Esophagus squamous epithelium (tissue), 5 donors: ENCODE measurements at places on chromosomes 16 and 17.

DNA sequence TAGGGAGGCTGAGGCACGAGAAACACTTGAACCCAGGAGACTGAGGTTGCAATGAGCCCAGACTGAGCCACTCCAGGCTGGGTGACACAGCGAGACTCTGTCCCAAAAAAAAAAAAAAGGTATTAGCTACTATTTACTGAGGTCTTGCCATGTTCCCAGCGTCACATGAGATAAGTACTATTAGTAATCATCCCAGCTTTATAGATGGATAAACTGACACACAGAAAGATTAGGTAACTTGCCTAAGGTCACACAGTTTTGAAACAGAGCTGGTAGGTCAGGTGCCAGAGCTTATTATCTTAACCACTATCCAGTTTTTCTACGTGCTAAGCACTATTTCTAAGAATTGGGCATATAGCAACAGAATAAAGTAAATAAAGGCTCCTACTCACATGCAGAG, 51.6 kb downstream of the TEX14 start:
- DNase-seq = no peak

- no peak for DNase-seq
Observed at GRCh38 chr16:71811261-71811803, 2.7 kb upstream of the AP1G1 start.

- no peak for DNase-seq
Observed at GRCh38 chr17:50557630-50558029, 2.9 kb upstream of the CACNA1G start.

DNA sequence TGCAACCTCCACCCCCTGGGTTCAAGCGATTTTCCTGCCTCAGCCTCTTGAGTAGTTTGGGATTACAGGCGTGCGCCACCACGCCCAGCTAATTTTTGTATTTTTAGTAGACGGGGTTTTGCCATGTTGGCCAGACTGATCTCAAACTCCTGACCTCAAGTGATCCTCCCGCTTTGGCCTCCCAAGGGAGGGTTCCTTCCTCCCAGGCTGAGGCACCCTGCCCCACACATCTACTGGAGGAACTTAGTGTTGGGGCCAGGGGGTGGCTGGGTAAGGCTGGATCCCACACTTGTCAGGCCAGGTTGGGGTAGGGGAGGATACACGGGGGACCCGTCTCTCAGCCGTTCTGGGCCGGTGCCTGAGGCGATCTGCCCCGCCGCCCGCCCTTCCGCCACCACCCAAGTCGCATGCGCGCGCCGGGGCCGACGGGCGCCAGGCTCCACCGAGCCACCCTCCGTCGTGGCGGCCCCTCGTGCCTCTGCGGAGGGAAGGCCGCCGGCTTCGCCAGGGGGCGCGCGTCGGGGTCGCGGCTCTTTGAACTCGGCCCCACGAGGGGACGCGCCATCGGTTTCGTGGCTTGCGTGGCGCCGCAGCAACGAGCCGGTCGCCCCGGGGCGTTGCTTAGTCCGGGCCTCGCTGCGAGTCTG, 15.9 kb downstream of the GRB7 start:
- no peak for DNase-seq

DNA sequence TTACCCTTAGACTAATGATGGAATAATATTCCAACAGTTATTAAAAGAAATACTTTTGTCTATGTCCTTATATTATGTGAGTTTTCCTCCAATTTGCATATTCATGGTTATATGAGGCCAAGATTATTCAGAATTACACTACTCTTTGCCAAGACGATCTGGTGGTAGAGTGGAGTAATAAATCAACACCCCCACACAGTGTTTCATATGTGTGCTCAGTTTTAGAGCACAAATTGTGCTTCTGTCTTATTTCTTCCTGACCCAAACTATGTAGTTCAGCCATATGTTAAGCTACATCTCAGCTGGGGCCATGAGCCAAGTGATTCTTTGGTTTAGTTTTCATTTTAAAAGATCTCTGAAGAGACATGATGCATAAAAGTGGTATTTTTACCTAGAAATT, 26.9 kb upstream of the PPM1E start:
- DNase-seq = no peak

GRCh38 chr16:46974352-46974751, 878 bp upstream of the DNAJA2 start:
- DNase-seq = no peak

DNA sequence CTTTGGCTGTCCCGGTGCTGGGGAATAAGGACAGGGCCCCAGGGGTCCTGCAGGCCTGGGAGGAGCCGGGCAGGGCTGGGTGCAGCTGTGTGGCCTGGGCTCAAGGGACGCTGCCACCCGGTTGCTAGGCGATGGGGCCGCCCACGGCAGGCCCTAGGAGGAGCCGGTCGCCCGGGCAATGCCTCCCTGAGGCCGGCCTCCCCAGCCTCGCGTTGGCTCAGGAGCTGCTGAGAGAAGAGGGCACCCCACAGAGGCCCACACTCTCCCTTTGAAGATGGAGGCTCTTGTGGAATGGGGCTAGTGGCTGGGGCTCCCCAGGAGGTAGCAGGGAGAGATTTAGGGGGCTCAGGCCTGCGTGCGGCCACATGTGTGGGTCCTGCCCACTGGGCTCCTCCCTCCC, at the start of gene CIBAR2:
Gene CIBAR2 (minus strand): TSS at position 109 of the 400 bp plus-strand sequence. CDS start 120 bp downstream, outside the sequence.
- DNase-seq = no peak

- DNase-seq = no peak
Observed at GRCh38 chr16:2852003-2852730, 5.8 kb downstream of the PRSS22 start.

DNA sequence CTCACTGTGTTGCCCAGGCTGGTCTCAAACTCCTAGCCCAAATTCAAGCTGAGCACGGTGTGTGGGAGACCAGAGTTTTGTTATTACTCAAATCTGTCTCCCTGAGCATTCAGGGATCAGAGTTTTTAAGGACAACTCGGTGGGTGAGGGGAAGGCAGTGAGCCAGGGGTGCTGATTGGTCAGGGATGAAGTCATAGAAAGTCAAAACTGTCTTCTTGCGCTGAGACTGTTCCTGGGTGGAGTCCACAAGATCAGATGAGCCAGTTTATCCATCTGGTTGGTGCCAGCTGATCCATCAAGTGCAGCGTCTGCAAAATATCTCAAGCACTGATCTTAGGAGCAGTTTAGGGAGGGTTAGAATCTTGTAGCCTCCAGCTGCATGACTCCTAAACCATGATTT, 346.3 kb downstream of the TMEM114 start:
- no peak for DNase-seq

DNA sequence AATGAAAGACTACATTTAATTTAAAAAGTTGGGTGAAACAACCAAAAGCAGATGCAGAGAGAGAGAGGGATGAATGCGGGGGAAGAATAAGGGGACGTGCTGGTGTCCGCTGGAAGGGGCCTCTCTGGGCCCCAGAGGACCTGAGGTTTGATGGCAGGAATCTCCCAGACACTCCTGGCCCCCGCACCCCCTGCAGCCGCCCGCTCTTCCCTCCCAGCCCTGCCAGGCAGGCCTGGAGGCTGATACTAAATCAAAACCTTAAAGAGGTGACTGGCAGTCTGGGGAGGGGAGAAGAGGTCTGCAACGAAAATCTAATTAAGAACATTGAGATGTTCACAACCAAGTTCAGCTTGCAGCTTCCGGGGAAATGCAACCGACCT, 2.4 kb downstream of the FOXL1 start:
- no peak for DNase-seq

GRCh38 chr16:79466111-79466510, 134.4 kb downstream of the MAF start:
- no peak for DNase-seq

DNA sequence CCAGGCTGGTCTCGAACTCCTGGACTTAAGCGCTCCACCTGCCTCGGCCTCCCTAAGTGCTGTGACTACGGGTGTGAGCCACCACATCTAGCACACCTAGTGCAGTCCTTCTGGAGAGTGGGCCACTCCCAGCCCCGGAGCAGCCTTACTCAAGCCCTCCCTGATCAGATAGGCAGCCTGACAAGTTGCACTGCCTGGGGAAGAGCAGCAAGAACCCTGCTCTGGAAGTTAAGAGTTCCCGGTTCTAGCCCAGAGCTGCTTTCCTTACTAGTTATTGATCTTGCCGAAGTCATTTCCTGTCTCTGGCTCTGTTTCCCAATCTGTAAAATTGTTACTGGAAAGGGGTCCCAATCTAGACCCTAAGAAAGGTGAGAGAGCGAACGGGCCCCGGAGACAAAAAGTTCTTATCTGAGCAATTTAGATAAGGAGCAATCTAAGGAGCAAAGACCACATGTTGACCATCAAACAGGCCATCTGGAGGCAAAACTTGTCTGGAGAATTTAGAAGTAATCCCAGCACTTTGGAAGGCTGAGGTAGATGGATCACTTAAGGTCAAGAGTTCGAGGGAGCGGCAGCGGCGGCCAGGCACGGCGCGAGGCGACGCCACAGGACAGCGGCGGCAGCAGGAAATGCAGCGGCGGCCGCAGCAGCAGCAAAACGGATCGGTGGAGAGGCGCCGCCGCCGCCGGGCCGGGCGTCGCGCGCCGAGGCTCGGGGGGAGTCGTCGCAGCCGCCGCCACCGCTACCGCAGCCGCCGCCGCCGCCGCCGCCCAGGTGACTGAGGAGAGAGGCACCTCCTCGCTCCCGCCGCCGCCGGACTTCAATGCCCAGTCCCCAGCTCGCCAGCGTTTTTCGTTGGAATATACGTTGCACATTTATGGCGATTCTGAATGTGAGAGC, 4.3 kb upstream of the NAGLU start:
- DNase-seq = no peak

- no peak for DNase-seq
Observed at GRCh38 chr17:57406131-57406980, 150.0 kb downstream of the MSI2 start.

DNA sequence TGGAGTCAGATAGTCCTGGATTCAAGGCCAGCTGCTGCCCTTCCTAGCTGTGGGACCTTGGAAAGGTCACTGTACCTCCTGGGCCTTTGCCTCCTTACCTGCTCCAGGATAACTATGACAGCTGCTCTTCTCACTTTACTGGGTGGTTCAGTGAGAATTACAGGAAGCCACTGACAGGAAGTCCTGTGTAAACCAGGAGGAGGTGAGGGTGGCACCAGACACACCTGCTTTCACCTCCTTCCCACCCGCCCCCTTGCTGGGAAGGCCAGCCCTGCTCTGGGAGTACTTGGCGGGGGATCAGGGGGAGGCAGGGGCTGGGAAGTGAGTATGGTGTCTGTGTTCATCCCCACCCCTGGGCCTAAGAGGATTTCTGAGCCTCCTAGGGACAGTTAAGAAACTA, 42.6 kb downstream of the CPNE2 start:
- no peak for DNase-seq

GRCh38 chr17:56886288-56886731, 27.5 kb downstream of the TRIM25 start:
- no peak for DNase-seq

DNA sequence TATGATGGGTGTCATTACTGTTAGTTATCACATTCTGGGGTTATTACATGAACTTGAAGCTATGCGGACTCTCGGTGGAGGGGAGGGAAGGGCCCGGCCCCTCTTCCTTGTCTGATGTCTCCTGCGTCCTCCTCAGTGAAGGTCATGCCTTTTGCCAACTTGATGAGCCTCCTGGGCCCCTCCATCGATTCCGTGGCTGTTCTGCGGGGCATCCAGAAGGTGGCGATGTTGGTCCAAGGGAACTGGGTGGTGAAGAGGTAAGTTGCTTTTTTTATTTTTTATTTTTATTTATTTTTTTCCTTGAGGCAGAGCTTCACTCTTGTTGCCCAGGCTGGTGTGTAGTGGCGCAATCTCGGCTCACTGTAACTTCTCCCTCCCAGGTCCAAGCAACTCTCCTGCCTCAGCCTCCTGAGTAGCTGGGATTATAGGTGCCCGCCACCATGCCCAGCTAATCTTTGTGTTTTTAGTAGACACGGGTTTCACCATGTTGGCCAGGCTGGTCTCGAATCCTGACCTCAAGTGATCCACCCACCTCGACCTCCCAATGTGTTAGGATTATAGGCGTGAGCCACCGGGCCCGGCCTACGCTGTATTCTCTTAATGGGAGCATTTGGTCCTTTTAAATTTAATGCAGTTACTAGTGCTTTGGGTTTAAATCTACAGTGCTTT, 21.6 kb downstream of the POLR3E start:
- DNase-seq = no peak

GRCh38 chr17:61124562-61124961, 275.1 kb upstream of the TBX2 start:
- no peak for DNase-seq

DNA sequence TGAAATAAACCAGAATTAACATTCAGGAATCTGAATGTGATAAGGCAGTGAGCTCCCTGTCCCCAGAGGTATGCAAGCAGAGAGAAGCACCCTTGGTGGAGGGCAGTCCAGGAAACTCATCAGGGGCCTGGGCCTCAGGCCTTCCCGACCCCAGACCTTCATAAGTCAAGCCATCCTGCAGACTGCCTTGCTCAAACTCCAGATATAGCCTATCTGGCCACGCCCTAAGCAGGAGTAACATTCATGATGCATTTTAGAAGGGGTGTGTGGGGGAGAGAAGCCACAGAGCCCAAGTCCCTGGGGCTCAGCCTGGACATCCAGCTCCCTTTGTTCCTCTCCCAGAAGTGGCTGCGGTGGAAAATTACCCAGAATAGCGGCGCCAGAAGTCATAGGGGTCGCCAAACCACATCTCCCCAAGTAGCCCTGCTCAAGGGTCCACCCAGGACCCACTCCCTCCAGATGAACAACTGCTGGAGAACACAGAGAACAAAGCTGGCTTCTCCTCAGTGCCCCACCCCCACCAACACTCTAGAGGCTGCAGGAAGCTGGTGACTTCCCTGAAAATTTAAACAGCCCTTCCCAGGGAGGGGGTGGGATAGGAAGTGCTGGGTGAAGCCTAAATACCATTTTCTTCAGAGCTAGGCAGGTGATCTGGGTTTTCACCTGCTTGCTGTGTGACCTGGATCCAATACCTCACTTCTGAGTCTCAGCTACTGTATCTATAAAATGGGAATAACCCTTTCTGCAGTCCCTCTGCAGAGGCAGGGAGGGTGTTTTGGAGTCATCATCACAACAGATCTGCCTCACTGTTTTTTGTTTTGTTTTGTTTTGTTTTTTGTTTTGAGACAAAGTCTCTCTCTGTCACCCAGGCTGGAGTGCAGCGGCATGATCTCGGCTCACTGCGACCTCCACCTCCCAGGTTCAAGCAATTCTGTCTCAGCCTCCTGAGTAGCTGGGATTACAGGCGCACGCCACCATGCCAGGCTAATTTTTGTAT, 1.5 kb upstream of the SREBF1 start:
- DNase-seq = no peak

DNA sequence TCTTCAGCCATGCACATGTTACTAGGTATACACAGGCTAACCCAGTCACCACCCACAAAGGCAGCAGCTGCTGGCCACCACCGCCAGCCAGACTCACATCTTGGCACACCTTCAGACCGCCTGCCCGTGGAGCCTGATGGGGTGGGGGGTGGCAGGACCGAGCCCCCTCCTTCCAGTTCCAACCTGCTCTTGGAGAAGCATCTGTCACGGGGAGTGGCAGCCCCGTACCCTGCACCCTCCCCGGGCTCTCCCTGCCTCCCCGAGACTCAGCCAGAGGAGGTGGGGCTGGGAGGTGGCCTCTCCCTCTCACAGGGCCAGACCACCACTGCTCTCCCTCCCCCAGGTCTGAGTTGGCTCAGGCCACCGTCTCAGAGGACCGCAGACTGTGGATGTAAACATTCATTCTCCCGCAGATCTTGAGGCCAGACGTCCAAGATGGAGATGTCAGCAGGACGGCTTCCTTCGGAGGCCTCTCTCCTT, 11.3 kb upstream of the RBFOX3 start:
- DNase-seq = no peak

GRCh38 chr16:12271006-12271405, 294.5 kb downstream of the SNX29 start:
- no peak for DNase-seq
